D721Med (cell line): ENCODE measurements at places on chromosomes 12 and 14.
A peak's percentile ranks its signal among the peaks of the same experiment; 100 is the strongest.

DNA sequence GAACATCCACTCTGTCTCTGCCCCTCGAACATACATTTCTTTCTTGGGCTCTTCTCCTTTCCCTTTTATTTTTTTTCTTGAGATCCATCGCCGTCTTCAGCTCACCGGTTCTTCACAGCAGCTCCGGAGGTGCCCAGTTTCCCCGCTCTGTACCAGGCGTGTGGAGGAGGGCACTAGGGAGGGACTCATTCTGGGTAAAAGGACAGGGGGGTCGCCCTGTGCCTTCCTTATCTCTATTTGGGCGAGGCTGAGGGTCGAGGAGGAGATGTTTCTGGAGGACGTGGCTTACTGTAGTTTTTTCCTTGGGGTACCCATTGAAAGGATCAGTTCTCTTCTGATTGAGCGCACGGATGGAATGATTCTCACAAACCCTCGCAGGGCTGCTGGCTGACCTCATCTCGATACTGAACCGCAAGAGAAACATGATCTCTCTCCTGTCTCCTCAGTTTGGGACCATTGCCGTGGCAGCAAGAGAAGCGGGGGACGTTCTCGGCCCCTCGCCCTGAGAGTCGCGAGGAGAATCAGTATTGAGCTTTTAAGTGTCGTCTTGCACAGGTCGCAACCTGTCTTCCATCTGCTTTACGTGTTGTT lies 386 bp downstream of the LIN52 start:
- no peak for DNase-seq

DNA sequence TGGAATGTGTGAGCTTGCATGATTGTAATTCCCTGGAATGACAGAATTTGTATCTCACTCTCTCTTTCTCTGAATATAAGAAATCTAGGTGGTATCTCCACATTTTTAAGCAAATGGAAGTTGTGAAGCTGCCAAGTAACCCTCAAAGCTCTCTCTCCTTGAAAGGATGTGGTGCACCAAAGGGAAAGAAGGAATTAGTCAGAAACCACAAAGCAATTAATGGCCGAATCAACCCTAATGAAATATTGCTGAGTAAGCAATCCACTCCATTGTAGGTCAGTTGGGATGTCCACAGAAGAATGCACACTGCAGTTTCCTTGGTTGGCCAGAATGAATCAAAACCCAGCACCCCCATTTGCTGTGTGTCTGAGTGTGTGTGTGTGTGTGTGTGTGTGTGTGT lies 153.5 kb downstream of the KCNA5 start:
- no peak for DNase-seq

GRCh38 chr12:75288860-75289259 lies 41.3 kb downstream of the CAPS2 start:
- no peak for DNase-seq

DNA sequence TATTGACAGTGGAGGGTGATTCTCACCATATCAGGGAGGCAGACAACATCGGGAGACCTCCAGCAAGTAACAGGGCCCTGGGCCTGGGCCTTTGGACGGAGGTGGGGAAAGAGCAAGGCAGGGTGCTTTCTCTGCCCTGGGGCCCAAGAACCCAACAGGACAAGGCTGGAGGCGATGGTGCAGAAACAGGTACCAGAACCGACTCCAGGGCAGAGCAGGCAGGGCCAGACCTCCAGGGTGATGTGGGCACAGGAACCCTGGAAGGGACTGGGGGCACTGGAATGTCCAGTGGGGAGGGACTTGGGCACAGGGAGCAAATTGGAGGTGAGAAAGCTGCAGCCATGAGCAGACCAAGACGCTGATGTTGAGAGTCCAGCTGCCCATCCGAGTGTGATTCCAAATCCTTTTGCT lies 44.4 kb downstream of the PRMT8 start:
- no peak for DNase-seq

- no peak for DNase-seq
These were observed 403.8 kb upstream of the PDE3A start for GRCh38 chr12:19964549-19964948.

GRCh38 chr14:64723691-64724577 lies 19.7 kb downstream of the PLEKHG3 start:
- no peak for DNase-seq

GRCh38 chr12:28973491-28973890 lies 175.6 kb upstream of the FAR2 start:
- no peak for DNase-seq

DNA sequence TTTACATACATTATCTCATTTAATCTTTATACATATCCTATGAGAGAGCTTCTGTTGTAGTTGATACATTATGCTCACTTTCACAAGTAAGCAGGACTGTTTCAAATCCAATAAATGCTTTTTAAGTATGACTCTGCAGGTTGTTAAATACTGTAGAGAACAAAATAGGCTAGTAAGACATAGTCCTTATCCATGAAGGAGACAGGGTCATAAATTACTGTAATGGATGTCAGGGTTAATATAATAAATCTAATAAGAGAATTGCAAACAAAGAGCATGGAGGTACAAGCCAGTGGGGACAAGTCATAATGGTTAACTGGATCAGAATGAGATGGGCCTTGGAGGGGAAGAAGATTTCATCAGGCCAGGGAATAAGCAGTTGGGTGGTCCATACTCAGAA lies 303.8 kb upstream of the RGS6 start:
- DNase-seq: no peak

DNA sequence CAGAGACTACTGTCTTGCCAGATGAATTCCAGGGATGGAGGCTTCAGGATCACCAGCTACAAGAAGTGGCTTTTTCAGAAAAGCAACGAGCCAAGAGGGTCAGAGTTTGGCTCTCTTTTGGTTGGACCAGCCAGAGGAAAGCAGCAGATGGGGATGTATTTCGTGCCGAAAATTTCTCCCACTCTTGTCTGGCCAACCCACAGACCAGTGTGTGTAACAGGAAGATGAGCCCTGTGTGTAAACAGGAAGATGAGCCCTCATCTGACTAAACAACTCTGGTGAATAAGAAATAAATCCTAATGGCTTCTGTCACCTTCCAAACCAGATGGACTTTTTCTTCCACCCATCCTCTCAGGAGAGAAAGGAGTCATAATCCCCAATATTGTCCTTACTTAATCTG lies 13.1 kb downstream of the GPR68 start:
- DNase-seq: no peak

GRCh38 chr14:75794615-75795038 lies 133.6 kb downstream of the TTLL5 start:
- DNase-seq: no peak

- DNase-seq: no peak
These were observed 201.2 kb downstream of the ESR2 start for GRCh38 chr14:64092940-64093339.

DNA sequence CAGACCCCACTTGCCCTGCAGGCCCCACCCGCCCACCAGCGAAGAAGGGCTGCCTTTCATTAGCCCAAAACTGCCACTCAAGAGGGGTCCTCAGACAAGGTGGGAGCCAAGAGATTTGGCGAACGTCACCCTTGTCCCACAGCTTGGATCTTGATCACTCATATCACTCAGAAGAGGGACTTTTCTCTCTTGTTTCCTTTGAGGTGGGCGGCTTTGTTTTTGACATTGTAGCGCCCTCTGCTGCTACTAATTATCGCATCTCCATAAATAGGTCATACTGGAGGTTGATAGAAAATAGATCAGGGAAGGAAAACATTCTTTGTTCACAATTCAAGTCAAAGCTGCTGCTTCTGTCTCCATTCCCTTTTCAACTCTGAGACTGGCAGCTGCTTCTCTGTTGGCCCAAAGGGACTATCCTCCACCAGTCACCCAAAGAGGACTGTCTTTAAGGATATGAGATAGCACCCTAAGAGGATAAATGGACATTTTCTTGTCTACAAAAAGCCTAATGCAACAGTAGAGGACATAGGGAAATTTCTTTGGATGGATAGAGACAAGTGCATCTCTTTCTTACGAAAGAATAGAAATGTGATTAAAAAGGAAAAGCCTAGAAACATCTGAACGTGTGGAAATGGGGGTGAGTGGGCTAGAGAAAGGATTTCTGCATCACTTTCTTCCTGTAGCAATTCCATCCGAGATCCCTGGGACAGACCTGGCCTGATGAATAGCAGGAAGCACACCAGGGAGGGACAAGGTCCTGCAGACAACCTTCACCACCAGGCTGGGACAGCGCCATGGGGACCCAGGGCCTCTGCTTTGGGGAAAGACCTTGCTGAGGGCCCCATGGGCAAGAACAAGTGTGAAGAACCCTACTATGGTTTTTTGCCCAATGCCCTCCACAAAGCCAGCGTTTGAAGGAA lies 115.8 kb downstream of the DAD1 start:
- no peak for DNase-seq

DNA sequence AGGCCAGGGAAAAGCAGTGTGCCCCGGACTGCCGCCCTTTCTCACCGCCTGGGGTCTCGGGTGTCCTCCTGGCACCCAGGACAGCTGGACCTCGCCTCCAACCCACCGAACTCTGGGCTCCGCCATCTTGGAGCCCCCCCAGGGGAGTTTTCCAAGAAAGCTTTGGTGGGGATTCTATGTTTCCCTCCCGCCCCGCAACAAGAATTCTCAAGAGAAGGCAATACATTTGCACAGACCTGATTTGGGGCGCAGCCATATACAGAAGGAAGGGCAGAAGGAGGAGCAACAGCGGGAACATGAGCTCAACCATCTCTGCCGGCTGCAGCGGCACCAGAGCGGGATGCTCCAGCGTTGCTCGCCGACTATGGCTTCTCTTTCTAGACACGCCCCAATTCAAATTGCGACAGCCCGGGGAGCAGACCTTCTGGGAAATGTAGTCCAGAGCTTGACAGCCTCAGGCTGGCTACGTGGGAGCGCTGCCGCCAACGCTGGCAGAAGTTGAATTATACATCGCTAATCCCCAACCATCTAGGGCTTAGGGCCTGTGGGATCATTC lies at the start of gene RDH11:
Gene RDH11, minus strand, starts transcription at position 371 of the 556 bp plus-strand sequence. Its CDS starts 61 bp downstream, at position 310.
- peak; percentile 61 for DNase-seq

DNA sequence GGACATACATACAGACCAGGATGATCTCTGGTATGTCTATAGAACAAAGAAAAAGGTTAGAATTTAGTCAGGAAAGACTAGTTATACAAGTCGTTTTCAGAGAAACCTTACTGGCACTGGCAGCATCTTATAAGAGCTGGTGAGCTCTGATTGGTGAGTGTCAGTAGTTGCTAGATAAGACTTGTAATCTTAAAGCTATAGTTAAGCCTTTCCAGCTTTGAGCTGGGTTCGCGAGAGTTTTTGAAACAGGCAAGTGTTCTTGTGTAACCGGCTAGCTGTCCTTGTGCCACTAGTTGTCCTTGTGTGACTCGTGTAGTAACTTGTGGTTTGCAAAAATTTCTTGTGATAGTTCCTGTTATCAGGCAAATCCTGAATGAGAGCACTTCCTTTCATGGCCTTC lies 740.9 kb downstream of the GALC start:
- no peak for DNase-seq

- DNase-seq: no peak
These were observed 58.9 kb upstream of the OVCH1 start for GRCh38 chr12:29556363-29556762.

- no peak for DNase-seq
These were observed 521.1 kb upstream of the MGAT4C start for GRCh38 chr12:86777325-86777724.

DNA sequence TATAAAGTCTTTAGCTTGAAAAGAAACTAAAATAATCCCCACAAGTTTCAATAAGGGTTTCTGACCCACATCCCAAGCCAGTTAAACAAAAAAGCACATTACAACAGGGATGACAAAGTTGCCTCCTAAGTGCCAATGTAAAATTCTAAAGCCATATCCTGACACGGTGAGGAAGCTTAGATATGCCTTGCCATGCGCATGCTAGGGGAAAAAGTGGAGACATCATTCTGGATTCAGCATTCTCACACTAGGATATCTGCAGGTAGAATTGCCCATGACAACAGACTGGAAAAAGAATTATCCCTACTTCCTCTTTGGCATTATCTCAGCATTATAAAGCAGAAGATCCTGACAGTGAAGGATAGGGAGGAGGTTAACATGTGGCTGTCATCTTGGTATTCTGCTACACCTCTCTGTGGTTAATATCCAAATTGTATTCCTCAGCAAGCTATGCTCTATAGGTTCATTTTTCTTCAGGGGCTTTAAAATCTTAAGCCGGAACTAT lies 4.9 kb downstream of the DUSP6 start:
- no peak for DNase-seq

- DNase-seq: peak; percentile 34
These were observed at the start of gene C14orf132 for GRCh38 chr14:96038920-96039632. TSS of gene C14orf132 (plus strand) at chr14:96039362. CDS start at chr14:96039501, 139 bp downstream.

DNA sequence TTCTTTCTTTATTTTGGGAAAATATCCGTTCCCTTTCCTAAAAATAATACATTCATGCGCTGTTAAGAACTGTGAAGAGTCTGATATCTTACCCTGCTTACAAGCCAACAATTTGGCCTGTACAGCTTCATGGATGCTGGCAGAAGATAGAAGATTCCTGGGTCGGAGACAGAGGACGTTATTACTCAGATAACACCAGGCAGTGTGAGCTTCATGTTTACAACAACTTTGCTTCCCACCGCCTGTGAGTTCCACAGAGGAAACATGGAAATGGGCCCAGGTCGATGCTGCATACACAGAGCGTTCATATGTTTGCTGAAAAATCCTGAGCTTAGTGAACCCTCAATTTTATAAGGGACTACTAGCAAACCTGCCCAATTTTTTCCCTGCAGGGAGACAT lies 705.6 kb upstream of the SEL1L start:
- no peak for DNase-seq

GRCh38 chr14:99175331-99176155 lies 96.5 kb downstream of the BCL11B start:
- DNase-seq: no peak

- DNase-seq: no peak
These were observed 150.4 kb upstream of the FAR2 start for GRCh38 chr12:28998662-28999120.

DNA sequence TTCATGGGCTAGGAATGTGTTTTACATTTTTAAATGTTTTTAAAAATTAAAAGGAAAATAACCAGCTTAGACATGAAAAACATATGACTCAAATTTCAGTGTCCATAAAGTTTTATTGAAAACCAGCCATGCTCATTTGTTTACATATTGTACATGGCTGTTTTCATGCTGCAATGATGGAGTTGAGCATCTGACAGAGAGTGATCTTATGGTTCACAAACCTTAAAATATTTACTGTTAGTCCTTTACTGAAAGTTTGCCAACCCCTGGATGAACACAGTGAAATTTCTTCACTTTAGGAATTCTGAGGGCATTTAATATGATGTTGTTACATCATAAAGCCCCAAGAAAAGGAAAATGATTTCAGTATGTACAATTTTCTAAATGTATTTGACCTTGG lies 16.1 kb downstream of the RASSF9 start:
- DNase-seq: no peak

- no peak for DNase-seq
These were observed 12.5 kb upstream of the CACNA2D4 start for GRCh38 chr12:1930803-1931597.

- DNase-seq: no peak
These were observed 23.9 kb downstream of the EIF2S3B start for GRCh38 chr12:10529603-10530002.

GRCh38 chr14:94485944-94486841 lies 10.2 kb upstream of the SERPINA9 start:
- peak; percentile 56 for DNase-seq

GRCh38 chr14:103288076-103288766 lies 45.8 kb upstream of the EIF5 start:
- DNase-seq: no peak

- no peak for DNase-seq
These were observed 584.6 kb downstream of the ALG10 start for GRCh38 chr12:34606749-34607519.
